ENCODE measurements at places on chromosomes 7 and 10.

DNA sequence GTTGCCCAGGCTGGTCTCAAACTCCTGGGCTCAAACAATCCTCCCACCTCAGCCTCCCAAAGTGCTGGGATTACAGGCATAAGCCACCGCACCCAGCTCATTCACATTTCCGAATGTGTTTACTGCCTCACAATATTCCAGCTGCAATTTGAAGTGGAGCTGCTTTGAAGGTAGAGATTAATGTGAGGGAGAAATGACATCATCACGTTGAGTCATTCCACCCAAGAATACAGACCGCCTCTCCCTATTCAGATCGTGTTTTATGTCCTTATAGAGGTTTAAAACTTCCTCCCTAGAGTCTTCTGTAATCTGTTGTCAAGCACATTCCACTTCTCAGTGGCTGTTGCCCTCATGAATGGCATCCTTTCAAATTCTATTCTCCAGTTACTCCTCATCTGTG lies 100.4 kb upstream of the PDGFA start:
- no peak for DNase-seq

GRCh38 chr7:75905785-75906604 lies 9.0 kb upstream of the POR start:
- peak; percentile 53 for DNase-seq

GRCh38 chr7:122412883-122413282 lies 108.3 kb upstream of the FEZF1 start:
- DNase-seq: no peak

GRCh38 chr7:122352454-122352853 lies 47.9 kb upstream of the FEZF1 start:
- DNase-seq: no peak

- no peak for DNase-seq
Observed at GRCh38 chr7:102434039-102434486, 688 bp downstream of the ORAI2 start.

GRCh38 chr7:75915416-75916156 lies 631 bp downstream of the POR start:
- DNase-seq: no peak

DNA sequence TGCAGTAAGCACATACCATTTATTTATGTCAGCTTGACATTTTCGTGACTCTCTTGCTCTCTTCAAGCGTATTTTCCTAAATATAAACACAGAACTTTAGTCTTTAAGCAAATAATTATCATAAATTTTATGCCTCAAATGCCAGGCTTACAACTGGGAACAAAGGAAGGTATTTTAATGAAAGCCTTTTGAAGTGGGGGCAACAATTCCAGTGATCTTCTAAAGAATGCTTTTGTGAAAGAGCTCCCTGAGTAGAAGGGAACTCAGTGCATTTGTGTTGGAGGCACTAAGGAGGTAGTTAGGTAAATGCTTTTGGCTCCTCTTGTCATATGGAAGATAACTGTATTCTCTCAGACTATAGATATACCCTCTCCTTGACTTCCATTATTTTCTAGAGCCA lies 104.9 kb downstream of the VPS50 start:
- no peak for DNase-seq

DNA sequence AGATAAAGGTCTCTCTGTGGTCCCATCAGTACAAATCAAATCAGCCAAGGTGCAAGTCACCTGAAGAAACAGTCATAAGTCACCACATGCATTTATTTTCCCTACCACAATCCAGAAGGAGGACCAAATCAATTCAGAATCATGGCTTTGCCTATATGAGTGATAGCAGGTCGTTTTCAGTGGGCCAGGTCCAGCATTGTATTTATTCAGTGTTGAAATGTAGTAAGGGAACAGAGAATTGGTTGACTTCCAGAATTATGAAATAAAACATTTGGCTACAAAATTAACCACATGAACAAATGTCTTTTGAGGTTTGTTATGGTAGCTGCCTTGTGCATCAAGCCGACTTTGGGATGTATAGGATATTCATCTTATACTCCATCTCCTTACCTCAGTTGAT lies 88.4 kb downstream of the POLR1F start:
- DNase-seq: no peak

DNA sequence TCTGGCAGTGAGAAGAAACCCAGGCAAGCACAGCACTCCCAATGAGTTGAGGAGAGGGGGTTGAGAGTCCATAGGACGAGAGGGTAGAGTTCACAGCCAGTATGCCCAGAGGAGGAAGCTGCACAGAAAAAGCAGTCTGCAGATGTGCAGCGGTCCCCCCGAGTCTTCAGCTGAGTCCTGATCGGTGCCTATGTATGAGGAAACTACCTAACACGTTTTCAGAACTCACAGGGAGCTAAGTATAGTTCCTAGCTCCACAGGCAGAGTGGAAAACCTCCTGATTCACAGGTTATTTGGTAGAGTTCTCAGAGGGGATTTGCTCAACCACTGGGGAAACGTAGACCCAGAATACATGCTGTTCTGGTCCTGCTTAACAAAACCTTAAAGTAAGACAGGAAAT lies 271.3 kb upstream of the CNTNAP2 start:
- DNase-seq: no peak

DNA sequence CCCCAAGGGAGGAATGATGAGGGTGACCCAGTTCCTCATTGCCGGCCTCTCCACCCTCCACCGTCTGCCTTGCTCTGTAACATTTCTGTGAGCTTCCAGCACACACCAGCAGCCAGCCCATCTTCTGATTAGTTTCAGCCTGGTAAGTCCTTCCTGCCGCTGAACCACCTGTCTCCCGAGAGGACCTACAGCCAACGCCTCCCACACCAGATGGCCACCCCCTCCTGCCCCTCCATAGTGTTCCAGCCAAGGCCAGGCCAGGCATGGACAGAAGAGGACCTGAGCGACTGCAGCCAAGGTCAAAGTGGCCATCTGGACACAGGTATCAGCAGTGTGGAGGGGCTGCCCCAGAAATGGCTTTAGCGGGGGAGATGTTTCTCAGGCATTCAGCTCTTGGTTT lies 170.7 kb upstream of the CTBP2 start:
- DNase-seq: no peak

GRCh38 chr7:130897515-130898419 lies 163.8 kb upstream of the KLF14 start:
- no peak for DNase-seq

DNA sequence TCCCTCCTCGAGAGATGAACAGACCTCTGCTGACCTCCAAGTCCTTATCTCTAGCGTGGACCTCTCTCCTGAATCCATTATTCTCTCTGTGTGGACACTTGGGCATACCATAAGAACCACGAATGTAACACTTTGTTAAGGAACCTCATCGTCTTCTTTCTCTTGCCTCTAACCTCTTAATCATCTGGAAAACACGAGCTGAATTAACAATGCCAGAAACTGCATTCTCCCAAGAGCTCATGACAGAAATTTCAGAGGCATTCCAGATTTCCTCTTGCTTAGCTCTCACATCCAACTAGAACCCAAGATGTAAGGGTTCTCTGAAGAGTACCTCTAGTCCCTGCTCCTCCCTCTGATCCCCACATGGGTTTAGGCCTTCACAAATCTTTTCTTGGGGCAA lies 101.5 kb downstream of the TRIL start:
- DNase-seq: no peak

DNA sequence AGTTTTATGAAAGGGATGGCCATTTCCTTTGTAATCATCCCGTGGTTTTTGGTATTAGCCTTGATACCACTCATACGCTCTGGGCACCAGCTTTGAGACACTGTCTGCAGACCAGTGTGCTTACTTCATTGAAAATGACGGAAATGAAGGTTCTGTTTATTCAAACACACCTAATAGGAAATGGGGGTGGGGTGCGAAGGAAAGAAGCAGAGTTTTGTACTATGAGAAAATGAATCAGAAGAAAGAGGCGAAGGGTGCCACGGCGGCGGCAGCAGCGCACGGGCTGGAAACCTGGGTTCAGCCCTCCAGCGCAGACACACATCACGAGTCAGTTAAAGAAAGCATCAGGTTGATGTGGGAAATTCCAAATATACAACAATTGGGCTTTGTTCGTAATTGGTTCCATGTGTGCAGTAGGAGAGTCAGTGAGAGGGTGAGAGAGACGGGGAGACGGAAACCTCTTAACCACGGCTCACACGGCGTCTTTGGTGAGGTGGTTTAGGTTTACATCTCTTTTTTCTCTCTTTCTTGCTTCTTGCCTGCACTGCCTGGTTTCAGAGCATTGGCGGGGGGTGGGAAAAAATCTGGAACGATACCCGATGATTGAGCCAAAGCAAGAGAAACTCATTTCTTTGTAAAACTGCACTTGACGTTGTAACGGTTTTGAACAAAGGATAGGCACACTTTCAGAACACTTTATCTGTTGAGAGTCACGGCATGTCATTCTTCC lies 321.2 kb downstream of the FRMD4A start:
- no peak for DNase-seq

DNA sequence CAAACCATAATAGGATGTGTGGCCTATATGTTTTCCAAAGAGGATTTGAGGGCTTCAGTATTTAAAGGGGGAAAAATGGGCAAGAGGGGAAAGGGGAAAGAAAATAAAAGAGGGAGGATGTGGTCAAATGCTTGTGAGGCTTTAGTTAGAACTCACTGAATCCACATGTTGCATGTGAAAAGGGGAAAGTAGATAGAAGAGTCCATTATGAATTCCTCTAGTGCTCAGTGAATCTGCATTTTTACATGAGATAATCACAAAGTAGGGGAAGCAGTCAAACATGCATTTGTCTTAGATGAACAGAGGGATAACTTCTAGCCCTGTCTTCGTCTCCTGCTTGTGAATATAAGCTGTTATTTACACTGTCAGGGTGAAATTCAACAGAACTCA lies 24.6 kb upstream of the AKAP9 start:
- DNase-seq: no peak

- no peak for DNase-seq
Observed at GRCh38 chr7:138797715-138798320, at the start of the genes ATP6V0A4 and TMEM213. Gene ATP6V0A4, minus strand, starts transcription at chr7:138798196. Its CDS starts 26,949 bp downstream, at chr7:138771247. Gene TMEM213, plus strand, starts transcription at chr7:138797994. Its CDS starts 111 bp downstream, at chr7:138798105.
